ENCODE measurements at places on chromosomes 6 and 20. TPM values are rescaled to one million over a fixed set of nuclear protein-coding genes. Genes with fewer than 3 reads are reported as not detected.

GRCh38 chr6:2797564-2798031 is 32.4 kb downstream of the WRNIP1 start:
- DNase-seq, result no peak

DNA sequence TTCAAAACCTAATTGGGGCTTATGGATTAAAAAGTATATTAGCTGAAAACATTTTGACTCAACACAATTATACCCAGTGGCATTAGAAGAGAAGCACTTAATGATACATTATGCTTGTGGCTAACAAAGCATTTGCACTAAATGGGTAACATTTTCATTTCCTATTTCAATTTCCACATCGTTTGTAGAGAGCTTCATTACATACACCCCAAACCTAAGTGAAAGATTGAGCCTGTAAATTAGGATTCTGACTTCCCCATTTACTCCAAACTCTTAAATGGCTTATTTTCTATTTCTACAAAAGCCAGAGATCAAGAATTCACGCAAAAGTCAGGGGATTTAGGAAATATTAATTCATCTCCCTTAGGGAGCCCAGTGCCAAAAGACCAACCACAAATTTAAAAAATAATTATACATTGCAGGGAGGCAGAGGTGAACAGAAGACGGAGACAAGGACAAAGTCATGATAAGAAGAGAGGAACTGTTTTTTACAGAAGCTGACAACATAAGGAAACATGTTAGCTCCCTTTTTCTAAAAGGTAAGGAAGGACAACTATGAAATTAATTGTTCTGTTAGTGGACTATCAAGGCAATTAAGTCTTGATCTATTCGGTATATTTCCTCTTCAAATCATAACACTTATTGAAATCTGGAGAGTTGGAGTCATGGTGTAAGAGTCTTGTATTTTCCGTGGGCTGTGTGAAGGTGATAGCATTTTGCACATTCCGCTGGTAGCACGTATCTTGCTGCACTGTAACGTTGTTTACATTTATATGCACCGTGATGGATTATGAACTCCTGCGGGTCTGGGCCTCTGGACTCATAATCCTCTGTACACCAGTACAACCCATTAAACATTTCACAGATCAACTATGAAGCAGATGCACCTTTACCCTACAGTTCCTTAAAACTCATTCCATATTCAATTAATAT is 24.8 kb upstream of the EZR start:
- DNase-seq, result no peak

FILIP1 gene
- total RNA-seq, result 0.57 TPM

- DNase-seq, result no peak
Observed at GRCh38 chr6:125444006-125444923, 142.5 kb upstream of the HDDC2 start.

GRCh38 chr6:15790116-15790515 is 127.3 kb upstream of the DTNBP1 start:
- DNase-seq, result no peak

PRR18 gene
- total RNA-seq, result not detected

GRCh38 chr6:4913705-4914419 is 90.0 kb downstream of the RPP40 start:
- DNase-seq, result no peak

DNA sequence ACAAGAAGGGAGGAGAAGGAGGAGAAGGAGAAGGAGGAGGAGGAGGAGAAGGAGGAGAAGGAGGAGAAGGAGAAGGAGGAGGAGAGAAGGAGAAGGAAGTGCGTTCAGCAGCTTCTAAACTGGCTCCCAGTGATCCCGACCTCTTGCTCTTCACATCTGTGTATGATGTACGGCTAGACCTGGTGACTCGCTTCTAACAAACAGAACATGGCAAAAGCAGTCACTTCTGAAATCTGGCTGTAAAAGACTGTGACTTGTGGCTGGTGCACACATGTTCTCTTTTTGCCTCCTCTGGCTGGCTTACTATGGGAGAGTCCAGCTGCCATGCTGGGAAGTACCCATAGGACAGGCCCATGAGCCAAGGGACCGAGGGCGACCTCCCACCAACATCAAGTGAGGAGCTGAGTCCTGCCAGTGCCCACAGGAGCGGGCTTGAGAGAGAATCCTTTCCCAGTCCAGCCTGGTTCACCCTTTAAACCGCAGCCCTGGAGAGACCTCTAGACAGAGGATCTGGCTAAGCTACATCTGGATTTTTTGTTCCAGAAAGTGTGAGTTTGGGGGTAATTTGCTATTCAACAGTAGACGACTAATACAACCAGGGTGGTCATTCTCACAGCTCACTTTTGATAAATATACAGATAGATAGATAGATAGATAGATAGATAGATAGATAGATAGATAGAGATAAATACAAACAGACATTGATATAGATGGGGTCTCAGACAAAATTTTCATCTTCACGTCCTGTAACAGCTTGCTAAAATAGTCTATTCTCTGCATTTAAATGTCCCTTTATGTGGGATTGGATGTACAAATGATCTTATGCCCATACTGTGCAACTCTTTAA is 42.3 kb downstream of the RPP40 start:
- DNase-seq, result no peak

GRCh38 chr6:117264369-117264691 is 1.0 kb upstream of the VGLL2 start:
- no peak for DNase-seq

GRCh38 chr6:131156411-131156810 is 21.1 kb downstream of the AKAP7 start:
- DNase-seq, result no peak

GGTLC1 gene
- 0.27 TPM for total RNA-seq

NRSN1 gene
- not detected for total RNA-seq

GRCh38 chr6:31792761-31793171 is 2.8 kb downstream of the VARS1 start:
- no peak for DNase-seq

SLC16A10 gene
- total RNA-seq, result 6.0 TPM

GSTA2 gene
- total RNA-seq, result 0.22 TPM
